Right ventricle myocardium superior (tissue), 1 donor: ENCODE measurements at places on chromosomes 6 and 20.

- no peak for DNase-seq
Observed at GRCh38 chr6:138246650-138247440, 28.6 kb upstream of the PBOV1 start.

- no peak for DNase-seq
Observed at GRCh38 chr6:88651400-88651799, 312.0 kb downstream of the RNGTT start.

- DNase-seq = no peak
Observed at GRCh38 chr20:49149281-49150045, 38.7 kb downstream of the STAU1 start.

GRCh38 chr20:20265210-20265609, 102.7 kb upstream of the INSM1 start:
- no peak for DNase-seq
